CD4-positive, alpha-beta T cell treated with Interleukin-17A for 1 hour (primary cell): ENCODE measurements at places on chromosomes 1 and 21.

DNA sequence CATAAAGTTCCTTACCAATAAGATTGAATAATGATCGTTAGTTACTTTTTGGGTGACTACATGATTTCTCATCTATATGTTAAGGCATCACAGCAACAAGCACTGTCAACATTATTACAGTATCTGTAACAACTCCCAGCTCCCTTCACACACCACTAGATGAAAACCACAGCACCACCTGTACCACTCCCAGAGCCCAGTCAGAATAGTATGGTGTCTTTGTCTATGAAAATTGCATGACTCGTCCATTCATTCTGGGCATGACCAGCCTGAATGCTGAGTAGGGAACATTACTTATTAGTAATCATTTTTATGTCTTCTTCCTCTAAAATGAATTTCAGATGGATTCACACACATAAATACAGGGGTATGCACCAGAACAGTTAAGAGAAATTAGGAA is 7.0 kb downstream of the OLFML2B start:
- no peak for DNase-seq

DNA sequence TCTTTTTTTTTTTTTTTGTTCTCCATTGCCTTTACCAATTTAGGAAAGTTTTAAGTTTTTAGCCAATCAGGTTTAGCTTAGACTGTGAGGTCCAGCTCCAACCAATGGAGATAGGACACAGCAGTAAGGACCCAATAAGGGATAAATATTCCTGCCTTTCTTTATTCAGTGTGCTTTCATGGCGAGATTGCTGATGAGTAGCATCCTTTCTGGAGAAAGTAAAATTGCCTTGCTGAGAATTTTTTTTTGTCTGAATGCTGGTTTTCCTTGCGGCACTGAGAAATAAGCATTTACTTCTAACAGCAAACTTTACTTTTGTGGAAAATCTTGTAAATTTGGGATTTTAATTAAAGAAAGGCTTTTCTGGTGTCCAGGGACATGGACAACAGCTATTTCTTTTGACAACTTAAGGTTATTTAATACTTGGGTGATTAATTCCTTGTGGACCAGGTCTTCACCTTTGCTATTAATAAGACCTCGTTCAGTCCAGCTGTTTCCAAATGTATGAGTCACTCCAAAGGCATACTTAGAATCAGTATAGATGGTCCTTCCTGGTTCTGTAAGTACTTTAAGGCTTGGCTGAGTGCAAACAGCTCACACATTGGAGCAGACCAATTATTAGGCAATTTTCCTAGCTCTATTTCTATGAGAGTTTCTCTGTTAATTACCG is 54.1 kb downstream of the SERINC2 start:
- DNase-seq = no peak

GRCh38 chr1:154999571-155000410 is 2.8 kb upstream of the ZBTB7B start:
- peak; percentile 54 for DNase-seq

- peak; percentile 57 for DNase-seq
Measured at GRCh38 chr21:36288651-36289243, 31.2 kb upstream of the MORC3 start.

GRCh38 chr1:173224949-173225348 is 17.8 kb upstream of the TNFSF4 start:
- no peak for DNase-seq

- DNase-seq = no peak
Measured at GRCh38 chr1:169361281-169361680, 6.3 kb downstream of the NME7 start.

DNA sequence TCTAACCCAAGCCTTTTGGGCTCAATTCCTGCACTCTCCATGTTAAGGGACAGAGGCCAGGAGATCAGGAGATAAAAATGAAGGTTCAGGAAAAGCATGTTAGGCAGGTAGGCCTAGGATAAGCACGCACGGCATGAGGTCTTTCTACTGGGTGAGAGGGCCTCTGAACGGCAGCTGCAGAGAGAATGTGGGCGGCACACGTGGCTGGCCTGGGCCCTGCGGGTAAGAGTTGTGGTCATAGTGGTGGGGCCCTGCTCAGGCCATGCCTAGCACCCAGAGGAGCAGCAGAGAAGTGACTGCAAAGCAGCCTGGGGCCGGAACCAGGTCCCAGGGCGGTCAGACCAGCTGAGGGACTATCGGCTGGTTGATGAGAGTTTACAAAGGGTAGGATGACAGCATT is 7.5 kb upstream of the FOXO6 start:
- DNase-seq = no peak

DNA sequence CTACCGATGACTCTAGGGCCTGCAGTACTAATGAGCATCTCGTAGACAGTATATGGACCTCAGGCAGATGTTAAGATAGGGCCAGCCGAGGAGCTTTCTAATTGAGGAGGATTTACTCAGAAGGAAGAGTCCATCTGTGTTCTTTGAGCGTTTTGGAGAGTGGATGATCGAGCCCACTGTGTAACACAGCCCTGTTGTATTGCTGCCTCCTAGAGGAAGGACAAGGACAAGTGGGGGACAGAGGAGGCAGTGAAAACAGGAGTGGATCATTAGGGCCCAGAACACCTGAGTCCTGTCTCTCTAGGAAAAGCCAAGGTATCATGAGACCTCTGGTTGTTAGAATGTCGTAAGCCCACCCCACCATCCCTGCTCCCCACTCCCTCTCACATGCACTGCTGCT is 62.9 kb downstream of the TBX19 start:
- DNase-seq = no peak

DNA sequence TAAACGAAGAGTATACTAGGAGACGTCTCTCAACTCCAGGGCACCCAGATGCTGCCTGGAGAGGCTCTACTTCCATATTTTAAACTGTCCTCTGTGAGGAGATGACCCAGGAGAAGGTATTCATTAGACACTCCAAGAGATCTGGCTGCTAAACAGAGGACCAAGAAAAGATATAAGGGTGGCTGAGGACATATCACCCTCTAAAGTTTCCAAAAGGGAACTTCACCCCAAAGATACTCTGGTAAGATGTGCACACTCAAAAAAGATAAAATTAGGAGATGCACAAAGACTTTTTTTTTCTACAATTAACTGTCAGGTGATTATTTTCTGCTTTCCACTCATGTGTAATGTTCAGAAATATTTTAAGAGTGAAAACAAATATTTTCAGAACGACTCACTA is 1.4 kb downstream of the ZNF670 start:
- DNase-seq = no peak

- peak; percentile 54 for DNase-seq
Measured at GRCh38 chr1:156910309-156910782, 10.1 kb upstream of the LRRC71 start.

GRCh38 chr1:63693944-63694571 is 79.8 kb upstream of the ROR1 start:
- DNase-seq = no peak

- DNase-seq = no peak
Measured at GRCh38 chr1:117466761-117467160, 99.5 kb downstream of the MAN1A2 start.

GRCh38 chr1:184805667-184806295 is 51.1 kb upstream of the EDEM3 start:
- DNase-seq = peak; percentile 87

DNA sequence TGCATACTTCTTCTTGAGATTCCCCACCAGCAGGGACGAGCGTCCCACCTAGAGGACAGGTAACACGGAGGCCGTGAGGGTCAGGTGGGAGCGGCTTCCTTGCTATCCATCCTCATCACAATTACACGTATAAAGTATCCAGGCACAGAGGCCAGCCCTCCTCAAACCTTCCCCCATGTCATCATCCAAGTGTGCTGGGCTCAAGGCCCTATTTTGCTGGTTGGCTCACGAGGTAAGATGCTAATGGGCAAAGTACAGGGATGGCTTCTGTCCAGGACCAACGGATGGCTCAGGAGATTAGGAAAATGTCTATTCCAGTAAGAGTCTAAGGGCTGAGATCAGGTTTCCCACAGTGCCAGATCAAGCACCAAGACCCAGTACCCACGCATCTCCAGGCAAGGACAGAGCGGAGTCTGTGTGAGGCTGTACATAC is 11.5 kb upstream of the A3GALT2 start:
- DNase-seq = no peak

GRCh38 chr21:16983420-16983819 is 529.4 kb upstream of the CXADR start:
- no peak for DNase-seq

DNA sequence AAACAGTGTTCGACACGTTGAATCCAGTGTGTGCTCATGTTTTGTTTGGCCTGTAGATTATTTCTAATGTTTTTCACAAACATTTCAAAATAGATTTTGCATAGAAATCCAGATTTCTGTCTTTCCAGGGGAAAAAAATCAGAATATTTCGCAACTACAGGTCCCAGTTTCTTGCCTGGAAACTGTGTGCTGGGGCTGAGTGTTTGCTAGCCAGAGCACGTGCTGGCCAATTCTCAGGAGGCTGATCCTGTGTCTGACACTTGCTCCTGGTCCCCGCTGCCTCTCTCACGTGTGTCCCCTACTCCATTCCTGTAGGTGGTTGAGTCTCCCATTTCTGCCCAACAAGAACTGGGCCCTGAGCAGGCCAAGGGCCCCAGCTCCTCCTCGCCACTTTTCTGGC is 2.4 kb downstream of the MAB21L3 start:
- DNase-seq = no peak

DNA sequence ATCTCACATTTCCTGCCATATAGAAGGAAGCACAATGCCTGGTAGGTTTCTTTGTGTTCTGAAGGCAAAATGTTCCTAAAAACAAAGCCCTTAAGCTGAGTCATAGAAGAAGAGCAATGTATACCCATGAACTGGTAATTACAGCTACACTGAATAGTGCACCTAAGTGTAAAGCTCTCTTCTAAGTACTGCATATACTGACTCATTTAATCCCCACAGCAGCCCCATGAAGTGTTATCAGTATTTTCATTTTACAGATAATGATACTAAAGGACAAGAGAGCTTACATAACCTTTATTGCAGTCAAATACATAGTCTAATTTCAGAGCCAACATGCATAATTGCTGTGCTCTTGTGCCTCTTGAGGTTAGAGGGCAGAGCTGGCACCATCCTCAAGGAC is 239.9 kb downstream of the DPYD start:
- DNase-seq = no peak
